Cortex of kidney (tissue), 1 donor: ENCODE measurements at places on chromosomes 5 and 9.

DNA sequence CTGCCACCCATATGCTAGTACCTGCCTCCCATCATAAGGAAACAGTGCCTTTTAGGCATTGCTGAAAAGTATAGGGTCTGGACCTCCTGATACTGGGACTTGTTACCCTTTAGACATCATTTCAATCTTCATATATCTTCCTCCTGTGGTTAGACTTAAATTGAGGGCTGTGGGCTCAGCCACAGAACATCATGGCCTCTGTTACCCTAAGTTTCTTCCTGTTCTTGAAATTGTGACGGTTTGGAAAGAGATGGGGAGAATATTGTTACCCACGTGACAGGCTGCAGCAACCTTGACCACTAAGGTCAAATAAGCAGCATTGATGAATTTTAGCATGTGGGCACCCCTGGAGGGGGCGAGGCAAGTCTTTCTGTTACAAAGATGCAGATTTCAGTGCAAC is 87.7 kb downstream of the PDE8B start:
- DNase-seq = no peak

GRCh38 chr9:107761307-107761706 is 271.7 kb upstream of the KLF4 start:
- DNase-seq = no peak

- no peak for DNase-seq
Measured at GRCh38 chr9:99000476-99001395, 57.0 kb downstream of the COL15A1 start.

- no peak for DNase-seq
Measured at GRCh38 chr5:96919754-96920197, 16.1 kb upstream of the LNPEP start.

DNA sequence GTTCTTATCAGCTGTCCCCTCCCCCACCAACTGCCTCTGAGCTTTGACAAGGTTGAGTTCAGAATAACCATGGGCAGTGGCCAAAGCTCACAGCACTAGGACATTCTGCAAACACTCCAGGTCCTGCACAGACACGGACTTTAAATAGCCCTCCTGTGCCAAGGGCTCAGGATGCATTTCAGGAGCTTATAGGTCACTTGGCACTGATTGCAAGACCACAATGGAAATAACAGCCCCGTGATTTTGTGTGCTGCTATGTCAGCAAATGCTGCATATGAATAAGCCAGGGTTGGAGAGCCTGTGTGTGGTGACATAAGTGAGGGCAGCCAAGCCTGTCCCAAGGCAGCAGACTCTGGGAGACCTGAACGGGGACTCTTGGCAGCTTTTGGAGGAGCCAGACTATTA is 150.7 kb downstream of the DMRT2 start:
- no peak for DNase-seq

- no peak for DNase-seq
Measured at GRCh38 chr9:82882748-82883147, 180.2 kb downstream of the RASEF start.

GRCh38 chr9:34612788-34613390 is 992 bp upstream of the RPP25L start:
- no peak for DNase-seq

GRCh38 chr5:88967633-88968585 is 84.9 kb upstream of the MEF2C start:
- DNase-seq = no peak

- no peak for DNase-seq
Measured at GRCh38 chr5:157290981-157291711, 25.2 kb downstream of the CYFIP2 start.

DNA sequence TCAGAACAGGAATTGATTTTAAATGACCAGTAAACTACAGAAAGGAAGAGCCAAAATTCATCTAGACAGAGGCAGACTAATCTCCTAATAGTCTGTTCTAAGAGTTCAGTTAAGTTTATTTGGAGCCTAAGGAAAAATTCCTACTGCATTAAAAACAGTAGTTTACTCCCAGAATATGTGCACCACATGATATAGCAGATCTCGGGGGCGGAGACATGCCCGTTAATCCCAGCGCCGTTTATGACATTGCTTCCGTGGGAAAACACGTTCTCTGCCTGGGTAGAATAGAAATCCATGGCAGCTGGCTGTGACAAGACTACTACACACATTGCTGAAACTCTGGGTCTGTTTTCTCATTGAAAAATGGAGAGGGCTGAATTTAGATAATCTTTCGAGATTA is 11.4 kb downstream of the HABP4 start:
- DNase-seq = no peak

- DNase-seq = no peak
Measured at GRCh38 chr9:6086006-6086655, 70.7 kb upstream of the RANBP6 start.

GRCh38 chr9:14350754-14351153 is 36.8 kb upstream of the NFIB start:
- DNase-seq = no peak

DNA sequence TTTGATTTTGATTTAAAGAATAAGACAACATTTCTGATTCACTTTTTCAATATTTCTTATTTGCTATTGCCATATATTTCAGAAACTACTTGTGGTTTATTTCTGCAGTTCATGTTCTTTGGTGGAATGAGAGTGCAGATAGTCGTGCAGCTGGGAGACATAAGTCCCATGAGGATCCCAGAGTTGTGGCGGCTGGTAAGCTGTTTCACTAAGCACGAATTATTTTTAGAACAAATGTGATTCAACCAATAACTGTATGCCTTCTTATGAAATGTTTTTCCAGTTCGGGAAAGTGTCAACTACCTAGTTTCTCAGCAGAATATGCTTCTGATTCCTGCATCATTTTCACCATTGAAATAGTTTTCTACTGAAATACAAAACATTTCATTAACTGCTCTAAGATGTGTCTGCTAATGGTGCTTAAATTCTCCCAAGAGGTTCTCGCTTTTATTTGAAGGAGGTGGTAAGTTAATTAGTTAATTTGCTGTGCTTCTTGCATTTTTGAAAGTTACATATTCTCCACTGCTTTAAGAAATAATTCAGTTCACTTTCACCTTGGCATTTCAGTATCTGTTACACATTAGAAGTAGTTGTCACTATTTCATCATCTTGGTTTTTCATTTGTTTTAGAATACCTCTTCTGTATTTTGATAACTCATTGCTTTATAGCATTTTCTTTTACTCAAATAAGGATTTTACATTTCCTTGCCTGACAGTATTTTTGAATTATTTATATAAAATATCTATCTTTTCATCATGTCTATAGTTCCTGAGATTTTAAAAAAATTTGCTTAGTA is 9.0 kb downstream of the NIPSNAP3B start:
- no peak for DNase-seq

GRCh38 chr5:168039566-168040248 is 251.7 kb upstream of the WWC1 start:
- DNase-seq = no peak

- DNase-seq = no peak
Measured at GRCh38 chr9:91248707-91249106, 113.0 kb downstream of the AUH start.

GRCh38 chr9:136297016-136297691 is 6.7 kb downstream of the CCDC187 start:
- no peak for DNase-seq
